ENCODE measurements at places on chromosomes 12 and 14.

GRCh38 chr12:267581-268482 is 5.2 kb upstream of the SLC6A13 start:
- DNase-seq: no peak

DNA sequence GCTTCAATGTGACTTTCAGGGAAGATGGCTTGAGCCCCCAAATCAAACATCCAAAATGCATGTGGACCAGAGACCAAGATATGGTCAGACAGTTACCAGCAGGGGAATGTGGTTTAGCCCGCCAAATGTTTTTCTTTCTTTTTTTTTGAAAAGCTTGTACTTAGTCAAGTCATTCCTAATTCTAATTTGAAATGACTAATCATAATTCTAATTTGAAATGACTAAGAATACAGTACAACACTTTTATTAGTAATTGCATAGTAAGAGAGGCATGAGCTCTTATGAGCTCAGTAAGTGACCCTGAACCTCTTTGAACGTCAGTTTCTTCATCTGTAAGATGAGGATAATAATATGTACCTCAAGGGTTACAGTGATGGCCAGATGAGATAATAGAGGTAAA is 72.4 kb downstream of the HECTD4 start:
- DNase-seq: no peak

DNA sequence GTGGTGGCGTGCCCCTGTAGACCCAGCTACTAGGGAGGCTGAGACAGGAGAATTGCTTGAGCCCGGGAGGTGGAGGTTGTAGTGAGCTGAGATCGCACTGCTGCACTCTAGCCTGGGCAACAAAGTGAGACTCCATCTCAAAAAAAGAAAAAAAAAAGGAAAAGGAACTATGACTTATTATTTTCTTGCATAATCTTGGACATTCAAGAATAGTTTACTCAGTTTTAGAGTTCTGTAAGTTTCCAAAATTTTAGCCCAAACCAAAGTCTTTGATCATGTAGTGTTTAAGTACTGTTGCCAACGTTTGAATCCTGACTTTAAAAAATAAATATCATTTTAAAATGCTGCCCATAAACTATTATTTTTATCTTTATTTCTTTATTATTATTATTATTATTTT is 6.2 kb downstream of the PSMA6 start:
- DNase-seq: no peak

DNA sequence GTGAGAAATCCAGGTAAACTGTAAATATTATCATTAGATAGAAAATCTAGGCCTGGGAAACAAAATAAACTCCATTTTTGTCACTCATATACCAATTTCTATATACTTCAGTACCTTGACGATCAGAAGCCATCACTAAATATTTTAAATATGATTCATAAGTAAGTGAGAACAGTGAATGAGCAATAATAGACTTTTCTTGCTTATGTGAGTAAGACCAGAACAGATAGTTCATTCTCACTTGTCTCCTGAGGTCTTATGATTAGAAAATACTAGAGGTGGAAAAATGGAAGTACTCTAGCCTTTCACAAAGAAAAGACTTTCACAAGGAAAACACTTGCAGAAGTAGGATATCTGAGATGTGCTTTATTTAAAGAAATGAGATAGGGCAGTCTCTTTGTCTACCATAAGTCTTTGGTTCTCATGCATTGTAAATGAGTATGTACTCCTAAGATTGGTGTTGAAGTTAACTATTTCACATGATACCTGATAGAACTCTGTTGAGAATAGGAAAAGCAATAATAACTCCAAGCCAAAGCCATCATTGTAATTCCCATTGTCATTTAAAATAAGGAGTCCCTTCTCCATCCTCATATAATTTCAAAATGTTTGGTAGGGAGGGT is 10.1 kb upstream of the SMCO3 start:
- no peak for DNase-seq

- no peak for DNase-seq
Measured at GRCh38 chr12:81468206-81468605, 290.9 kb downstream of the PPFIA2 start.

GRCh38 chr14:72523424-72524294 is 370.2 kb downstream of the DPF3 start:
- no peak for DNase-seq

DNA sequence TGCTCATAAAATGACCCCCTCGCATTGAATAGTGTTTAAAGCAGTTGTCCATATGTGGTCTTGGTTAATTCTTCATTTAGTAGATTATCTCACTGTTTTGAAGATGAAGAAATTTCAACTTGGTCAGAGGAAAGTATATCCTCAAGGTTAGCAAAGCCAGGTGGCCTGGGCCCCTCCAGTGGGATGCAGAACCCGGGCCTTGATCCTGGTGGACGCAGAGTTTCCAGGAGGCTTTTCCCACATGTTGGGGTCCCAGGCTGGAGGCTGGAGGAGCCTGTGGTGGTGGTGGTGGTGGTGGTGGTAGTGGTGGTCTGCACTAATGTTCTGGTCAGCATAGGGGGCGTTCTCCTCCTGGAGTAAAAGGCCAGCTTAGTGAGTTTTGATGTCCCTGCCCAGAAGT is 85.9 kb downstream of the ESRRB start:
- no peak for DNase-seq

DNA sequence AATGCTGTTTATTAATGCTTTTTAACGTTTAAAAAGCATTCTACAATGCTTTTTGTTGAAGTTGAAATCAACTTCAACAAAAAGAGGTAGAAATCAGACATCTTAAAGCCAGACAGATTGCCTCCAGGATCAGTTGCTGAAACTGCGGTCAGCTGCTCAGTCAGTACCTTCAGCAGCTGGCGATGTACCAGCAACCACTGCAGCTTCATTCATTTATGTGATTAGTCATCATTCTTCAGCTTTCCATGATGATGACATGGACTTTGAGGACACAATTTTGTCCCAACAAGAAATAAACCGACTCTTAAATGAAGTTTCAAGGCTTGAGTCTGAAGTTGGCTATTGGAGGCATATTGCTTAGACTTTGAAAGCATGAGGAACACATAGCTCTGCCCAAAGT is 31.5 kb upstream of the NUAK1 start:
- DNase-seq: no peak

DNA sequence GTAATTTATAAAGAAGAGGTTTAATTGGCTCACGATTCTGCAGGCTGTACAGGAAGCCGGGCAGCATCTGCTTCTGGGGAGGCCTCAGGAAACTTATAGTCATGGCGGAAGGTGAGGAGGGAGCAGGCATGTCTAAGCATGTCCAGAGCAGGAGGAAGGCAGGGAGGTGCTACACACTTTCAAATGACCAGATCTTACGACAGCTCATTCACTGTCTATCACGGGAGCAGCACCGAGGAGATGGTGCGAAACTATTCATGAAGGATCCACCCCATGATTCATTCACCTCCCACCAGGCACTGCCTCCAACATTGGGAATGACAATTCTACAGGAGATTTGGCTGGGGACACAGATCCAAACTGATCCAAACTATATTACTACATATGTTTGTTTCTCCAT is 10.0 kb downstream of the SFSWAP start:
- DNase-seq: no peak

DNA sequence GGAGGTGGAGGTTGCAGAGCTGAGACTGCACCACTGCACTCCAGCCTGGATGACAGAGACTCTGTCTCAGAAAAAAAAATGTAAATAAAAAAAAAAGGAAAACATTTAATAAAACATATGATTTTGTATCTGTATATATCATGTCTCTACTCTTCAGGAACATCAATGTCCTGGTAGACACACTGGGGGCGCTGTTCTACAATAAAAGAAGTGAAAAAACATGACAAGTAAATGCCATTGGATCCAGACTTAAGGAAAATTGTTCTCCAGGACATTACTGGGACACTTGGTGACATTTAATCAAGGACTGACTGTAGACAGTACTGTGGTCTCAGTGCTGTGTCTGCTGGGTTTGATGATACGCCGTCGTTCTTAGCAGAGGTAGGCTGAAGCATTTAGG is 15.5 kb upstream of the KLC1 start:
- DNase-seq: no peak

DNA sequence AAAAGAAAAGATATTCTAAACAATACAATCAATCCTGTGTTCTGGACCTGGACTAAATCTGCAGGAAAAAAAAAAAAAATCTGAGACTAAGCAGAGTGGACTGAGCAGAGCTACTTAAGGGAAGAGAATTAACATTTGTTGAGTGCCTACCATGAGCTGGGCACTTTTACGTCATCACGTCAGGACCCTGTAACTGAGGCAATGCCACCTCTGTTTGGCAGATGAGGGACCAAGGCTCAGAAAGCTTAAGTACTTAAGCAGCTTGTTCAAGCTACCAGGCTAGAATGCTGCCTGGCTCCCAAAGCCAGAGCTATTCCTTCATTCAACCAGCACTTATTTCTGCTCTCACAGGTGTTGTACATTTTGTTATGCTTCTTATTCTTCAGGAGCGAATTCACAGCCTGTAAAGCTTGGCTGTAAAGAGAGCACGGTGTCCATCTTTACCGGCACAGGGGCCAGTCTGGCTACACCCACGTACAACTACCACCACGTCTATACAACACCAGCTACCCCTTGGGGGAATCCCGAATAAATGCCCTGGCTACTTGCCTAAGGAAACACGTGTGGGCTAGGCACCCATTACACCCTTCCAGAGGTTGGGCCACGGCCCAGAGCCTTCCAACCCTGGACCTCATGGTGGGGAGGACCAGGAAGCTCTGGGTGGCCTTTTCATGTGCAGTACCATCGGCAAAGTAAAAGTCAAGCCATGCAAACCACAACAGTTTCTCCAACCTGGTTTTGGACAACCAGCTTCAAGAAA is 27.0 kb downstream of the TMCC3 start:
- DNase-seq: no peak

- no peak for DNase-seq
Measured at GRCh38 chr12:53747095-53747494, 4.7 kb downstream of the CISTR start.

- peak; percentile 73 for DNase-seq
Measured at GRCh38 chr14:100239211-100239839, 381 bp downstream of the YY1 start.

DNA sequence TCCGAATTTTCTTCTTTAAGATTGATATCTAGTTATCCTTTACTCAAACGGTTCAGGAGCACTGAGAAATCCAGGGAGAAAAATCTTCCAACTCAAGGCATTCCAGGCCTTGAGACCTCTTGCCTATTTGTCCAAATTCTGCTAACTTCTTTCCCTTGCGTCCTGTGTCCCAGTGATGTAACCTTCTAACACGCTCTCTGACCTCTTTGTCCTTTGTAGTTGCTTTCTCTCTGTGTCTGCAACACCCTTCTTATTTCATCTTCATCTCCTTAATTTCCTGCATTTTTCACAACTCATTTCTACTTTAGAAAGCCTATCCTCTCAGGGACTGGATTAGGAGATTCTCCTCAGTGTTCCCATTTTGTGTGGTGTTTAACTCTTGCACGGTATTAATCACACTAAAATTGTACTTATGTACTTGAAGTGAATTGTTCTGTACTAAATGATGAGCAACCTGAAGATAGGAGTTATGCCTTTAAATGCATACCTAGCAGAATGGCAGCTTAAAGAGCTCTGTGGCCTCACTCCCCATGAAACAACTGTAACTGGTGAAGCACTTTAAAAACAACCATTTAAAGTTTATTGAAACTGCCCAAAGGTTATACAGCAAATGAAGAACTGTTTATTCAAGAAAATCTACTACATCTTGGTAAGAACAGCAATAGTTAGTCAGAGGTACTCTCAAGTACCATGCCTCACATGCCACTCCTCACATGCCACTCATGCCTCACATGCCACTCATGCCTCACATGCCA is 7.4 kb upstream of the SNAPC1 start:
- DNase-seq: no peak

DNA sequence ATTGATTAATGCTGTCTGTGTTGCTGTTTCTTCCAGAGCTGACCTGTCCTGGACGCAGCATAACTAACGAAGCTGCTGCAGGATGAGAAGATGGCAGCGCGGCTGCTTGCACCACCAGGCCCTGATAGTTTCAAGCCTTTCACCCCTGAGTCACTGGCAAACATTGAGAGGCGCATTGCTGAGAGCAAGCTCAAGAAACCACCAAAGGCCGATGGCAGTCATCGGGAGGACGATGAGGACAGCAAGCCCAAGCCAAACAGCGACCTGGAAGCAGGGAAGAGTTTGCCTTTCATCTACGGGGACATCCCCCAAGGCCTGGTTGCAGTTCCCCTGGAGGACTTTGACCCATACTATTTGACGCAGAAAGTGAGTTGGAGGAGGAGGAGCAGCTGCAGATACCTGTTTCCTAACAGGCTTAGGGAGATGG is 71.7 kb downstream of the SCN8A start:
- no peak for DNase-seq

DNA sequence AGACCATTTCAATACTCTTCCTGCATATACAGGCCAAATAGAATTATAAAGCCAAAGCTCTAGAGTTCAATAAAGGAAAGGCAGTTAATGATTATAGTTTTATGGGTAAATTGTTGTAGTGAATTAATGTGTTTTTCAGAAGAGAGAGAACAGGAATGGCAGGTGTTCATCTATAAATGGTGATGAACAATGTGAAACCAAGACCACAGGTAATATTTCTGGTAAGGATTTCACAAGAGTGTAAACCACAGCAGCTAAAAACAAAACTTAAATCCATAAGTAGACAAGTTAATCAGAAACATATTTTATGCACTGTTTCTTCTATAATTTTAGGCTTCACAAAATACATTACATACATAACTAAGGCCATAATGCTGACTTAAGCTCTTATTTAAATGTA is 204.4 kb downstream of the SYT1 start:
- no peak for DNase-seq

DNA sequence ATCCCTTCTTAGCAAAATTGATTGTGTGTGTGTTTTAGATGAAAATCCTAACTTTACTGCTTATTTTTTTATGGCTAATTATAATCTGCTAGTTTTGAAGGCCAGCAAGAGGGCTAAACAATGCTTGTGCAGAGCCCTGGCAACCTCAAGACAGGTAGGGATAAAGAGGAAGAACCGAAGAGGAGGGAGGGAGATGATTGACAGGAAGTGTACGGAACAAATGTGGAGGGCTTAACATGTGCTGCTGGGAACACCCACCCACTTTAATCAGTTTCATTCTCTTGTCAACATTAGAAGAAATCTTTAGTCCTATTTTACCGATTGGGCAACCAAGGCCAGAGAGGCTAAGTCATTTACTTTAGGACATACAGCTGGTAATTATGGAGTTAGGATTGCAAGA is 1.4 kb upstream of the WSCD2 start:
- DNase-seq: no peak

GRCh38 chr12:2233034-2233433 is 180.2 kb downstream of the CACNA1C start:
- no peak for DNase-seq

DNA sequence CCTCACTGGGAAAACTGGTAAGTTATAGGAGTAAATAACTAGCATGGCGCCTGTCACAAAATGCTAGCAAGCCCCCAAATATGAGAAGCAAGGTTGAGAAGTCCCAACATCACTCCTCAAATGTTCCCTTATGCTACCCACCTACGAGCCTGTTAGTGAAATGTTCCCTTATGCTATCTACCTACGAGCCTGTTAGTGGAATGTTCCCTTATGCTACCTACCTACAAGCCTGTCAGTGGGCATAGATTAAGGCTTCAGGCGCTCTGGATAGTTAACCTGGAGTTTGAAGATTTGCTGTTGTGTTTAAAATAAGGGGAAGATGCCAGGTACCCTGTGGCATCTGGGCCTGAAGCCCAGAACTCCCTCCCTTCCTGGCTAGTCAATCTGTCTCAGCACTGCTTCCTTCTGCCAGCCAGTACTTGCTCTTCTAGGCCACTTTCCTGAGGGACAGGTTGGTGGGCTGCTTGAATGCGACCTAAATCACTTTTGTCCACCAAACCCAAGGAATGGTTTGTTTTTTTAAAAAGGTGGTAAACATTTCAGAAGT is 67.1 kb upstream of the SINHCAF start:
- DNase-seq: no peak

Data from upper lobe of right lung (tissue), 1 donor.